Germinal center (tissue), 1 donor: ENCODE measurements at places on chromosomes 5 and 9.

DNA sequence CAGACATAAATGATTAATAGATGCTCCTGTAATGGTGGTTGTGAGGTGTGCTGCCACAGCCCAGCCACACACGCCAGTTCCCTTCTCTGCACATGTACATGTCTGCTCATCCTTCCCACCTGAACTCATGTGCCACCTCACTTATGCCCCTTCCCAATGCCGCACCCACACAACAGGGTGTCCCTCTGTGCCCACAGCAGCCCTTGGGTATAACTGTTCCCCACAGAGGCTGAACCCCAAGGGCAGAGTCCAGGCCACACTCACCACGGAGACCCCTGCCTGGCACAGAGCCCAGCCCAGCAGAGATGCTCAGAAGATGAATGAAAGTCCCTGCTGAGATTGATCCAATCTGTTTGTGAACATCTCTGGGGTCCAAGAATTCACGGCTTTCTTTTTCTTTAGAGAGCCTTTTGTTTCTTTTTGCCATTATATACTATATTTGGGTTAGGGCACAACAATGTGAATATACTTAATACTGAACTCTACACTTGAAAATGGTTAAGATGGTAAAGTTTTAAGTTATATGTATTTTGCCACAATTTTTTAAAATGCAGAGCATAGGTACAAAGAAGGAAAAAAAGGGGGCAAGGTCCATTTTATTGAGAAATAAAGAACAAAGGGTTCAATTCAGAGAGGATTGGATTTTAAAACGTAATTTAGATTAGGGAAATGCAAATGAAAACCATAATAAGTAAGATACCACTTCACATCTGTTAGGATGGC lies 29.6 kb downstream of the IRF1 start:
- no peak for DNase-seq

- no peak for DNase-seq
These were observed 1.2 kb downstream of the SMC5 start for GRCh38 chr9:70260007-70260443.

DNA sequence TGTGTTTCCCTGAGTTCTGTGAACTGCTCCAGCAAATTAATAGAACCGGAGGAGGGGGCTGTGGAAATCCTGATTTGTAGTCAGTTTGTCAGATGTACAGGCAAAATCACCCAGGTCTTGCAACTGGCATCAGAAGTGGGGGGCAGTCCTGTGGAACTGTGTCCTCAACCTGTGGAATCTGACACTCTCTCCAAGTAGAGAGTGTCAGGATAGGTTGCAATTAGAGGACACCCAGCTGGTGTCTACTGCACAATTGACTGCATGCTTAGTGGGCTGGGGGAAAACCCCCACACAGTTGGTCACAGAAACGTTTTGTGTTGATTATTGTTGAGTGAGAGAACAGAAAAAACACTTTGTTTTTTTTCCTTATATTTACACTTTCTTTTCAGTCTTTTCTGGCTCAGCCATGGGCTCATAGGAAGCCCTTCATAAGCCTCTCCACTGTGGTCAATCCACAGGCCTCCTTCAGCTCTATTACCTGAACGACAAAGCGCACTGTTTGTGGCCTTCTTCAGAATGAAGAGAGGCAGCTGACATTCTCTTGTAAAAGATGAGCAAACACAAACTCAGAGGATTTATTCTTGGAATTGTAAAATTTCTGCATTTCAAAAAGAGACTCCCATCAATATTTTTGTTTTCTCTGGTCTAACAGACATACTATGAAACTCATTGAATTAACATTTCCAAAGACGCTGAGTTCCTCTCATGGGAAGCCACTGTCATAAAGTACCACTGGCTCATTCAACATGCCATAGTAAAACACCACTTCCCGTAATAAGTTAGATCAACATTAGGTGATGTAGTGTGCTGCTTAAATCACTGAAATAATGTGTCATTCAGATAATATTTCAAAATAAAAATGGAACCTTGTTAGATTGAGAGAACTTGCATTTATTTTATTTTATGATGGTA lies 348.9 kb upstream of the RFX3 start:
- no peak for DNase-seq

DNA sequence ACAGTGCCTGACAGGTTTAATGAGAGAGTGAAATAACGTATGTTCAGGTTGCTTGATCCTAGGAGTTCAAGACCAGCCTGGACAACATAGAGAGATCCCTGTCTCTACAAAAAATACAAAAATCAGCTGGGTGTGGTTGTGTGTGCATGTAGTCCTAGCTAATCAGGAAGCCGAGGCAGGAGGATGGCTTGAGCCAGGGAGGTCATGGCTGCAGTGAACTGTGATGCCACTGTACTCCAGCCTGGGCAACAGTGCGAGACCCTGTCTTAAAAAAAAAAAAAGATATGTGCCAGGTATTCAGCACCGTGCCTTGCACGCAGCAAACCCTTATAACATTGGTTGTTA lies 38.8 kb upstream of the SPRY4 start:
- DNase-seq: no peak

- no peak for DNase-seq
These were observed 33.1 kb downstream of the ATP6V0E1 start for GRCh38 chr5:173016598-173017046.
